D341Med (cell line): ENCODE measurements at places on chromosomes 13 and 19.
A peak's percentile ranks its signal among the peaks of the same experiment; 100 is the strongest.

GRCh38 chr19:49807904-49808675, 5.0 kb downstream of the FUZ start:
- DNase-seq: no peak

DNA sequence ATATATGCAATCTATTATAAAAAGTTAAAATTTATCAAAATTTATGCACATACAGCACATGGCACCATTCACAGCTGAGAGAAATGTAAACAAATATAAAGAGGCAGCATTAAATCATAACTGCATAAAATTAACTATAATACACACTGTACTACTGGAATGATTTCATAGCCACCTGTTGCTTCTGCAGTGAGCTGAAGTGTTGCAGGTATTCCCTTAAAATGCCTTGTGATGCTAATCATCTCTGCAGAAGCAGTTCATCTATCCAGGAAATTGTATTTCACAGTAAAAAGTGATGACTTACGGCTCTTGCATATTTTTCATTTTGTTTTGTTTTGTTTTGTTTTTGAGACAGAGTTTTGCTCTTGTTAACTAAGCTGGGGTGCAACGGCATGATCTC, 82.1 kb downstream of the STOML3 start:
- no peak for DNase-seq

GRCh38 chr13:94270556-94270955, 208.9 kb downstream of the DCT start:
- DNase-seq: no peak

- no peak for DNase-seq
Observed at GRCh38 chr19:4376028-4376670, 24.2 kb downstream of the SH3GL1 start.

- DNase-seq: no peak
Observed at GRCh38 chr19:43354305-43354627, 780 bp downstream of the CD177 start.

DNA sequence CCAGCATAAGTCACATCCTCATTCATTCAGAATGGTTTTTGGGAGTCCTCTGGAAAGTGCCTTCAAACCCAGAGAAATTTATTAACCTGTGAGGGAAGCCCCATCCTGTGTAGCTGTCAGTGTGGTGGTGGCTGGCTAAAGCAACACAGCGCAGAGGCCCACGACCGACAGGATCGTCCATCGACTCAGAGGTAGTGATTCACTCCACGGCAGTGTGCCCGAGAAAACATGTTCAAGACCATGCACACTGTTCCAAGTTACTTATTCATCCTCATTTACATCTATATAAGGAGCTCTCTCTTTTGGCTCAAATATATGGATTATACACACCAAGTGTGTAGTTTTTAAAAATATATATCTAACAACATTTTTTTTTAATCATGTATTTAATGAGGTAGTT, 96.3 kb upstream of the SLC15A1 start:
- no peak for DNase-seq

GRCh38 chr19:44671400-44671799, at the start of gene CEACAM19:
Gene CEACAM19, plus strand, starts transcription at chr19:44671482. Its CDS starts 450 bp downstream, at chr19:44671932.
- no peak for DNase-seq

GRCh38 chr19:48844472-48844871, 8.2 kb upstream of the HSD17B14 start:
- DNase-seq: peak; percentile 62

DNA sequence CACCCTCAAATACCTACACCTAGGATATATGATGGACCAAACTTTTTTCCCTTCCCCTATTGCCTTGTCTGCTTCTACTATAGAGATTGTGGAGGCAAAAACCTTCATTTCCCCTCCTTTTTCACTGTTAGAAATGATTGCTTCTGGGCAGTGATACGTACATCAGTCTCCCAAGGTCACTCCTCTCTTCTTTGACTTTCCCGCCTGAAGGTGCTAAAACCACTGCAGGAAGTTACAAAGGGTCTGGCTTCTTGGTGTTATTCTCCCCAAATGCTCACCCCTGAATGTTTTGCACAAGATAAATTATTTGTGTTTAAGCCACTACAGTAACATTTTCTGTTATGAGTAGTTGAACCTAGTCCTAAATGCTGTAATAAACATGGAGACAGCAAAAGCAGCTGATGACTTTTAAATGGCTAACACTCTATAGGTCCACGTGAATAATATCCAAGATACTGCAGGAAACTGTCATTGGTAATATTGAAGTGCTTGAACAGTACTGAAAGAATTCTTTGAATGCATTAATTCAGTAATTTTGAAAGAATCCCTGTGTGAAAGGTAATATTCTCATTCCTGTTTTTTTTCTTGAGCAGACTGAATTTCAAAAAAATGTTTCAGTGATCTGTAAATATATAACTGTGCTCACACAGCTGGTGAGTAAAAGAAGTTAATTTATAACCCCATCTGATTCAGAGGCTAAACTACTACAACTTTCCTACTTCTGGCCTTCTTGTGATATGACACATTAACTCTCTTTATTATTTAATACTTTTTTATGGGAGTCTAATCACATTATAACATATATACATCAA, 865.1 kb downstream of the EFNB2 start:
- no peak for DNase-seq

DNA sequence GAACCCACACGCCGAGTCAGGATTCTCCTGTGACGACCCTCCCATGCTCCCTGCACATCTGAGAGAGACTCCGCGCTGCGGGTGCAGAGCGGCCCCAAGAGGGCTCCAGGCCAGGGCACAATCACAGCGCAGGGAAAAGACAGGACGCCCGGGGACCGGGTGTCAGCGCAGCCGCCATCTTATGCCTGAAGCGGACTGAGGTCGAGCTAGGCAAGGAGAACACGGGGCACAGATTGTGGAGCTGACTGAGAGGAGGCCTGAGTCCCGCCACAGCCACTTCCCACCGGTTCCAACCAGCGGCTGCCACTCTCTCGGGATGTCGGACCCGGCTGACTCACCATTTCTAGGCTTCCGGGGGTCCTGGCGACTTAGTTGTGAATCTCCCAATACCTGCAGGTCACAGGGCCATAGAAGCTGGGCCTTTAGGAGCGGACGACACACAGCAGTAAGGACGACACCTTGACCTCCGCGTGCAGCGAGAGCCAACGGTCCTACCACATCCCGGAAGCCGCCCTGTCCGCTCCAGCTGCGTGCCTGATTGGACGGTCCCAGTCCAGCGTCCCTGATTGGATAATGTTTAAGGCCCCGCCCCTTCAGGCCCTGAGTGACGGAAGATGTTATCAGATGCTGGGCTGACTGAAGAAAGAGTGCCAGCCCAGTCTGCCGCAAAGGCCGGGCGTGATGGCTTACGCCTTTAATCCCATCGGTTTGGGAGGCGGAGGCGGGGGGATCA, at the start of gene ZNF728:
Gene ZNF728, minus strand, starts transcription at position 487 of the 733 bp plus-strand sequence. Its CDS starts 146 bp downstream, at position 341.
- no peak for DNase-seq

DNA sequence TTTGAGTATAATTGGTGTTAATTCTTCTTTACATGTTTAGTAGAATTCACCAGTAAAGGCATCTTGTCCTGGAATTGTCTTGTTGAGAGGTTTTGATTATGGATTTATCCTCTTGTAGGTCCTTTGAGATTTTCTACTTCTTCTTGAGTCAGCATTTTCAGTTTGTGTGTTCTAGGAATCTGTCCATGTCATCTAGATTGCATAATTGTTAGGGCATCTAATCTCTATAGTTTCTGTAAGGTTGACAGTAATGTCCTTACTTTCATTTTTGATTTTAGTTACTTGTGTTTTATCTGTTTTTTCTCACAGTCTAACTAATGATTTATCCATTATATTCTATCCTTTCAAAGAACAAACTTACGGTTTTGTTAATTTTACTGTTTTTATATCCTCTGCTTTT, 492.0 kb downstream of the FGF9 start:
- no peak for DNase-seq

DNA sequence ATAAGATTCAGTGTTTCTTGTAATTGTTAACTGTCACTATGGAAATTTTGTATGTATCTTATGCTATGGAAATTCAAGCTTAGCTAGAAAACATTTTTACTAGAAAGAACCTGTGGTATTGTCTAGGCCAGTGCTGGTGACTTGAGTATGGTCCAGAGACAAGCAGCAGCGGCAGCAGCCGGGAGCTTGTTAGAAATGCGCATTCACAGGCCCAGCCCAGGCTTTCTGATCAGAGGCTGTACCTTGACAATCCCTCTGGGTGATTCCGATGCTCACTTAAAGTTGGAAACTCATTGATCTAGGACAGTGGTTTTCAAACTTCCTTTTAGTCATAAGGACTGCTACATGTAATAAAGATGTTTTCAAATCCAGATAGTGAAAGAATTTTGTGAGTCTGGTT, 287.4 kb downstream of the SHISA2 start:
- DNase-seq: no peak

GRCh38 chr19:2719920-2720776, 1.0 kb downstream of the DIRAS1 start:
- DNase-seq: peak; percentile 69
